Forelimb muscle (tissue), 1 donor: ENCODE measurements at places on chromosomes 12 and 14.

DNA sequence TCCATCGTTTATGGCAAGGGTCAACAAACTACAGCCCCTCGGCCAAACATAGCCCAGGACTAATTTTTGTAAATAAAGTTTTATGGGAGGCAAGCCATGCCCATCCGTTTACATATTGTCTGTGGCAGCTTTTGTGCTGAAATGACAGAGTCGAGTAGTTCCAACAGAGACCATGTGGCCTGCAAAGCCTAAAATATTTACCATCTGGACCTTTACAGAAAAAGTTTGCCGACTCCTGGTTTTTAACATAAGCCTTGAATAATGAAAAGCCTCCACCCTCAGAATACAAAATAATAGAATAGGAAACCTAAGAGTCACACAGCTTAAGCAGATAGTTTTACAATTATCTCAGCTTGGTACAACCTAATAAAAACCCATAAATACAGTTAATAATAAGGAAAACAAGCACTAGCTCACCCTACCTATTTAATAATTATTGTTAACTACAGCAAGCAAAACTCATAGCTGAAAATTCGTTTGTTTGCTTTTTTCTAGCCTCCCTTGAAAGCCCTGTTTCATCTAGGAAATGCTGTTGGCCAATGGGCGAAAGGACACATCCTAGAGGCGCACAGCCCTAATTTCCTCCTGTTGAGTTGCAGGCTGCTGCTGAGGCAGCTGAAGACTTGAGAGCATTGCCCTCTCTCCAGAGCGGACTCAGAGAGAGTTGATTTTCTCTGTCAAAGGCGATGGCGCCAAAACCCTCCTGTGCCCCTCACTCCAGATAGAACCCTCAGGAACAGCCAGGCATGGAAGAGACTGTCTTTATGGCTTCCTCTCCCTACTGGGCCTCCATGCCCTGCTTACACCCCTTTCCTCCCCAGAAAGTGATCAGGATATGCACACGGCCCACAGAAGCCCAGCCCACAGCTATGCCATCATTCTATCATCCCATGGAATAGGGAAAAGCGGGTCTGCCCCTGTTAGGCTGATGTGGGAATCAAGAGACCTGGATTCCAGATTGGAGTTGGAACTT, 107.2 kb downstream of the DPF3 start:
- DNase-seq = no peak

- DNase-seq = peak; percentile 35
Observed at GRCh38 chr12:119060847-119061796, 79.8 kb downstream of the SRRM4 start.

DNA sequence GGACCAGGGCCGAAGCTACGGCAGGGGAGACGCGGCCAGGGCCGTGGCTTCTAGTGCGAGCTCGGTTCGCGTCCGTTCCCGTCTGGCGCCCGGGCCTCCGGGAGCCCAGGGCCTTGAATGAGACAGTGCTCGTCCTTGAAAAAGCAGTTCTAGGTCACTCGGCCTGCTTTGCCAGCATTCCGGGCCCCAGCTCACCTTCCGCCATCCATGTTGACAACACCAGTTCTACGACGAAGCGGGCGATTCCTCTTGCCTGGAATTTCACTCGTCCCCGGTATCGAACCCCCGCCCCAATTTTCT, 4.5 kb downstream of the OR10AD1 start:
- no peak for DNase-seq

GRCh38 chr14:72948481-72949138, 22.3 kb downstream of the DCAF4 start:
- DNase-seq = no peak

DNA sequence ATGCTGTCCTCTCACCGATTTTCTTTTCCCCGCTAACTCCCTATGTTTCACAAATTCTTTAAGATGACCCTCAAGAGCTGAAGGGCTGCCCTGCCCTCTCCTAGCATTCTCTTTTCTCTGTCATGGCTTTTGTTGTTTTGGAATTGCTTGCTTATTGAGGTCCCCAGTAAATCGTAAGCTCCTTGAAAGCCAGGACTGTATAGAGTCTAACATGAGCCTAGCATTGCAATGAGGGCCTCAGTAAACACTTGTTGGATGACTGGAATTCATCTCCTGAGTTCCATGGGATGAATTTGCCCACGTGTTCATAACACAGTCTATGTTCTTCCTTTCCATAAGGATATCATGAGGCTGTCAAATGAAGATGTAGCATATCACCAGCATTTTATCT, 92.2 kb downstream of the APAF1 start:
- DNase-seq = no peak

- no peak for DNase-seq
Observed at GRCh38 chr12:1022032-1022970, 31.3 kb downstream of the ERC1 start.

GRCh38 chr12:12925388-12925787, 26.6 kb downstream of the GPRC5D start:
- DNase-seq = peak; percentile 76

- no peak for DNase-seq
Observed at GRCh38 chr12:128425666-128426331, 158.8 kb downstream of the TMEM132C start.

- no peak for DNase-seq
Observed at GRCh38 chr14:102481791-102482238, 27.8 kb downstream of the ANKRD9 start.

DNA sequence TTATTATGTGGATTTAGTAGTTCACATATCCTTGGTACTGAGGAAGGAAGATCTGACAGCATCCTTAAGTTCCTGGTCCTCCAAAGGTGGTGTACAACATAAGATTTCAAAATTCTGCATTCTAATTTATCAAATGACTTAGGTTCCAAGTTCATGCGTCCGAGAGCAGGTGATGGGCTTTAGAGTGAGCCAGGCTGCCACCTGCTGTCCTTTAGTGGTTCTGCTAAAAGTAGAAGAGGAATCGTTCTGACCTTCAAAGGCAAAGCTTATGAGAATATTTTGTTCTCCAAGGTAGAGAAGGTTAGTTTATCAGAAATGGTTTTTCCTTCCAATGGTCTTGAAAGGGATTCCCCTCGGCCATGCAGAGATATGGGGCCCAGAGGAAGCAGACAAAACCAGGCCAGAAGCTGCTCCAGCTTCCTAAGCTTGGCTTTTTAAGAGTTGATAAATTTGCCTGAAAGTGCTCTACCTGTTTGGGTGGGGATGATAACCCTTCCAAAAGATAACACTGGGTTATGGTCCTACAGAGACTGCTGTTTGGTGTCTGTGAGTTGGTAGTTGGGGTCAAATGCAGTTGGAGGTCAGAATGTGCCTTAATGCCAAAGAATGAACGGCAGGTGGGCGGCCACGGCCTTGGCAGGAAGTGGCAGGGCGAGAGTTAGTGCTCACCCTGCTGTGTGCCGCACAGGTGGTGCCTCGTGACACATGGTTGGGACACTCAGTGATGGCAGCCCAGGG, 29.1 kb upstream of the LRTM2 start:
- no peak for DNase-seq

DNA sequence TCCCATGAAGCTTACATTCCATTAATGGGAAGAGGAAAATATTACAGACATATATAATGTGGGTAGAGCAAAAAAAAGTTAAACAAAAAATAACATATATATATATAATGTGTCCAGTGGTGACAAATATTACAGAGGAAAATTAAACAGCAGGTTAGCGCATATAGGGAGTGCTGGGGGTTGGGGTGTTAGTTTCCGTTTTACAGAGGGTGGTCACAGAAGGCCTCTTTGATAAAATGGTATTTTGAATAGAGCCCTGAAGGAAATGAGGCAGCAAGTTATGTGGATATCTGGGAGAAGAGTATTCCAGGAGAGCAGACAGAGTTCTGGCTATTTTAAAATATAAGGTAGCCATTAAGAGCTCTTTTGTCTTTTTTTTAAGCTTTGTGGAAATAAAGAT, 73.2 kb downstream of the DCAF5 start:
- DNase-seq = no peak

DNA sequence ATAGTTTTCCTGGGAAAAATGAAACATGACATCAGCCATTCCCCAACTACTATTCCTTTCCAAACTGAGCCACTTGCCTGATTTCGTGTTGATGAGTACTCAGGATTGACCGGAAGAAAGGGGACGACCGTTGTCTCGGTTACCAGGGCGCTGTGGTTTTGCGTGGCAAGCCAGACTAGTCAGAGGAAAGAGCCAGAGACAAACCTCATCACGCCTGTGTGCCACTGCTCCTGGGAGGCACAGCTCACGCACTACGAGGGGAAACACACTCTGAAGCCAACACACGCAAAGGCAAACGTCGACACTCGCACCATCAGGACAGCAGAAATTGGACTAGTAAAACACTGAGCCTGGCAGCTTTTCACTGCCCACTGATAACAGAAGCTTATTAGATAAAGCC, 35.0 kb downstream of the GIT2 start:
- DNase-seq = no peak

GRCh38 chr14:20697273-20698017, 8.9 kb downstream of the ANG start:
- no peak for DNase-seq

GRCh38 chr12:47120736-47121135, 41.0 kb upstream of the AMIGO2 start:
- no peak for DNase-seq

GRCh38 chr14:74866708-74867389, 9.1 kb downstream of the PROX2 start:
- DNase-seq = no peak

GRCh38 chr12:98635657-98636323, 8.8 kb downstream of the IKBIP start:
- no peak for DNase-seq

DNA sequence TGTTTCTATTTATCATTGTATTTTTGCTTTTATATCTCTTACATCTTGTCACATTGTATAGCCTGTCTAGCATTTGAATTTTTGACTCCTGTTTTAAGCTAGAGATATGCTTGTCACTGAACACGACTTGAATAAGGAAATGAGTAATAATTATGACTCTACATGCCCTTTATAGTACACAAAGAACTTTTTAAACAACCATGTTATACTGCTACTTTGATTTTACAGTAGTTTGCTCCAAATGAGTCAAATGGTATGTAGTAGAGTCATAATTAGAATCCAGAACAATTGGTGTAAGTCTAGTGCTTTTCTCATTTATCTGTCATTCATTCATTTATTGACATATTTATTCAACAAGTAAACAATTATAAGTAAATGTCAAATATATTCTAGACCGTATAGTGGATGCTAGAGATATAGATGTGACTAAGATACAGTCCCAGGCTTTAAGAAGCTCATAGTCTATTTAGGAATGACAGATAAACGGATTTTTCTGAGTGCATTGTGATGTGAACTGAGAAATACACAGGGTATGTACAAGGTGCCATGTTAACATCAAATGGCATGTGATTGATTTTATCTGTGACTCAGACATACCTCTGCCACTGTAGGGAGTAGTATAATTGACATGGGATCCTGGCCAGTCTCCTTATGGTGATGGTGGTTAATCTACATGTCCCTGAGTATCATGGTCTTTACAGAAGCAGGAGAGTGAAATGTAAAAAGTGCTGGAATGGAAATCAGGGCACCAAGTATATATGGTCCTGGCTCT, 799.7 kb downstream of the DIO2 start:
- no peak for DNase-seq

GRCh38 chr14:91152499-91152898, 38.6 kb downstream of the DGLUCY start:
- no peak for DNase-seq

- DNase-seq = no peak
Observed at GRCh38 chr12:120719072-120719471, 6.6 kb upstream of the ACADS start.

GRCh38 chr12:572532-572899, 90.7 kb downstream of the NINJ2 start:
- no peak for DNase-seq
